ENCODE measurements at places on chromosomes 4 and X.

DNA sequence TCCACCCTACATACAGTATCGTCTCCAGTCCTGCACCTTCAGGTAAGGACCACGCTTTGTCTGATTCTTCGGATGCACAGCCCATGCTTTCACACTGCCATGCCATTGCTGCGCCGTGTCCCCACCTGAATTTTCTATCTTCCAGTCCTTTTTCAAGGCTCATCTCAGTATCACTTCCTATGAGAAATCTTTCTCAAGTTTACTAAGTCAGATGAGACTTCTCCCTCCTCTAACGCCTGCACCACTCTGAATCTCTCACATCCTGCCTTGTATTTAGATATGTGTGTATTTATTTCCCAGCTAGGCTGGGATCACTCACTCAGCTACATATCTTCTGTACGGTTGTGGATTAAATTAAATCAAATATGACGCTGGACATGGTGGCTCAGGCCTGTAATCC, 116.8 kb downstream of the SMIM20 start:
- no peak for DNase-seq

GRCh38 chr4:38390969-38391545, 272.9 kb upstream of the KLF3 start:
- no peak for DNase-seq

DNA sequence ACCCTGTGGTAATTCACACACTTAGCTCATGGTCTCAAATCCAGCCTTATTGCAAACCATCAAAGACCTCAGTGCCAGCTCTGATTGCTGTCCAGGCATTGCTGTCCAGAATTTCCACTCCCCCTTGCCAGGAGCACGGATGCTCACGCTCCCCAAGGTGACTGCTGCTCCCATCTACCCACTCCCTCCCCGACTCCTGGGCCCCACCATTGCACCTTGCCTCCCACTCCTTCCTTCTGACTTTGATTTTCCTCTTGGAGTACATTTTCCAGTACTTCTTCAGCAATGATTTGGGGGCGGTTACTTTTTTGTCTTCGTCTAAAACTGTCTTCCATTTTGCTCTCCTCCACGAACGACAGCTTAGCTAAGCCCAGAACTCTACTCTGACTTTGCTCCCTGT, 11.5 kb downstream of the ZFYVE28 start:
- no peak for DNase-seq

DNA sequence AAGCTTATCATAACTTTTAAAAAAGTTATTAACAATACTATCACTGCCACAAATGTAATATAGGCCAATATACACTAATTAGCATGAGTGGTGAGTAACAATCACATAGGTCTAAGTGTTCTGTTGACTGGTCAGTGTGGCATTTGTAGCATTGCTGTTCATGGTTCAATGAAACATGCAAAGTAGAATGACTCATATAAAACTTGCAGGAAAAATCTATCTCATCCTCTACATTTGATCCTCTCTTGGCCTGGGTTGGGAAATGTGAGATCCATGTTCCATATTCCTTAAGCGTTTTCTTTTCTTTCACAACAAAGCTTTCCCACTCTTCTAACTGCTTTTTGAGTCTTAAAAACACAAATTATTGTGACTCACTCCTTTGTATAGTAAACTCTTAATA, 1418.7 kb downstream of the FSTL5 start:
- DNase-seq = no peak

DNA sequence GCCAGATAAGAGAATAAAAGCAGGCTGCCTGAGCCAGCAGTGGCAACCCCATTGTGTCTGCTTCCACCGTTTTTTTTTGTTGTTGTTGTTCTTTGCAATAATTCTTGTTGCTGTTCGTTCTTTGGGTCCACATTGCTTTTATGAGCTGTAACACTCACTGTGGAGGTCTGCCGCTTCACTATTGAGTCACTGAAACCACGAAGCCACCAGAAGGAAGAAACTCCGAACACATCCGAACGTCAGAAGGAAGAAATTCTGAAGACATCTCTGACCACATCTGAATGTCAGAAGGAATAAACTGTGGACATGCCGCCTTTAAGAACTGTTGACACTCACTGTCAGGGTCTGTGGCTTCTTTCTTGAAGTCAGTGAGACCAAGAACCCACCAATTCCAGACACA, 110.5 kb downstream of the PCDH18 start:
- no peak for DNase-seq

DNA sequence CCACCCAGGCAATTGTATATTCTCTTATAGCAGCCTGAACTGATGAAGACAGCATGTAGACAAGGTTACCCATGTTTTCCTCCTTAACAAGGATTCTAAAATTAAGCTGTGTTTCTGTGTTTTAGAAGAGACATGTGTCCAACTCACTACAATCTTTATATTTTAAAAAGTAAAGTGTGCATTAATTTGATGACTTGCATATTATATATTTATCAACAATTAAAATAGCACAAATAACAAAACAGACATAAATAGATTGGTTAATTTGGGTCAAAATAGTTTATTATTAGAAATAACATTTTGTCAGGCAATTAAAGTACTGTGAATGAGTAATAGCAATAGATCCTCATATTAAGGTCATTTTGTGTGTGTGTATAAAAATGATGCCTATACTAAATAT, 357.1 kb downstream of the PDGFC start:
- no peak for DNase-seq

DNA sequence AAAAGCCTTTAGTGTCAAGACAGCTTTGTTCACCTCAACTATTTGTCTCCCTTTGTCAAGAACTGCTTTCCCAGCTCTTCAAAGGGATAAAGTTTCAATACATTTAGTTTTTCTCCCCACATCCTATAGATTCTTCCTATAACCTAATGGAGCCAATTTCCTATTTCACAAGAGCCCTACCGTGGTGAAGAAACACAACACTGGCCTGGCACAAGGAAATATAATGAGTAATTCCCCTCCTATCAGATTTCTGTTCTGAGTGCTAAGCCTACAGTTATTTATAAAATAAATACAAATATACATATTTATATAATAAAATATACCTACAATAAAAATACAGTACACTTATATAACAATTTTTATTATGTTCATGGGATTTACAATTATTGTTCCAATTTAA, 89.9 kb downstream of the SHISA3 start:
- no peak for DNase-seq

- no peak for DNase-seq
Measured at GRCh38 chr4:145521282-145521681, 39.6 kb downstream of the SMAD1 start.

DNA sequence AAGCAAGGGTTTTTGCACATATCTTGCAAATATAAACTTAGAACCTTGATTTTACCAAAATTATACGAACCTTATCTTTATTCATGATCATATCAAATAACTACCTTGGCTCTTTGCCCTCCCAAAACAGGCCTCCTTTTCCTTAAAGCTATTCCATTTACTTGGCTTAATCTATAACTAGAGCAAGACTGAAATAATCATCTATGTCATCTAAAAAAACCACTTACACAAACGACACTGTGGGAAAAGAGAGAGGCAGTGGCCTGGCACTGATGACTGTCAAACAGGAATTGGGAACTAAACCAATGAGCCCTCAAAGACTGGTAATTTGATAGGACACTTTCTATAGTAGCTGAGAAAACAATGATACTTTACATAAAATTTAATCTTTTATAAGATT, 11.7 kb upstream of the PTPN13 start:
- DNase-seq = no peak
